Retinal pigment epithelial cell (primary cell): ENCODE measurements at places on chromosomes 6 and 20.

DNA sequence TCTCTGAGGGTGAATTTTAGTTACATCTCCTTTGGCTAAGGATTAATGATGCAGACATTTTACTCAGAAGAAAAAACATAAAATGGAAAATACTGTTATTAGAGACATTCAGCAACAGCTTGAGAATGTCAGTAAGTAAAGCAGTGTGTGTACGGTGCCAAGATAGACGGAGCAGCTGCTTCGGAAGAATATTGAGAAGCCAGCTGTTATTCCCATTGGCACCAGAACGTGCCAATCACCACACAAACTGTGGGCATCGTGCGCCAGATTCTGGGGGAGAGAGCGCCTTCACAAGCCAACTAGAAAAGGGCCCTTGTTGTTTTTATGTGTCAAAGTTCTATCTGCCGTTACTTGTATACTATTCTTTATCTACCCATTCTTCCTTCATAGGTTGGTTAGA, 163.4 kb downstream of the MTFR2 start:
- no peak for DNase-seq

- no peak for DNase-seq
Observed at GRCh38 chr6:148383658-148384368, 41.2 kb downstream of the SASH1 start.

DNA sequence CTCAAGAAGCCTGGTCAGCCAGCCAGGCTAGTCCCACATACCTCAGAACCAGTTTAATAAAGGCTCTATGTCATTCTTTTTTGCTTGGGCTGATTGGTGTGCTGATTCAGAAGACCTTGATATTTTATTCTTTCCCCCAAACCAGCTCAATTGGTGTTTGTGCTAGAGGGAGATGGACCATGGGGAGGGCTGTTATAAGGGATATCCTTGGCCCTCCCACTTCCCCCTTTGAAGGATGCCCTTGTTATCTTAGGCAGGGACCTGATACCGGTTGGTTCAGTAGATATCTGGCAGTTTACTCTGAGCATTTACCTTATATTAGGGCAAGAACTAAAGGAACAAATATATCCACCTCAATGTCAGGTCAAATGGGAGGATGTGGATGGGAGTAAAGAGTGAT, 207.4 kb downstream of the LRFN2 start:
- no peak for DNase-seq

DNA sequence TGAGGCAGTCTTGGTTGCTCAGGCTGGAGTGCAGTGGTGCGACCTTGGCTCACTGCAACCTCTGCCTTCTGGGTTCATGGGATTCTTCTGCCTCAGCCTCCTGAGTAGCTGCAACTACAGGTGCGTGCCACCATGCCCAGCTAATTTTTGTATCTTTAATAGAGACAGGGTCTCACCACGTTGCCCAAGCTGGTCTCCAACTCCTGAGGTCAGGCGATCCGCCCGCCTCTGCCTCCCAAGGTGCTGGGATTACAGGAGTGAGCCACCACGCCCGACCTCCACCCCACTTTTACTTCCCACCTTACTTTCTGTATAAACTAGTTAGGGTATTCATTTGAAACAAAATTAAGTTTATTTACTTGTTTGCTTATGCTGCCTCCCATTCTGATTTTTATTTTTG, 86.5 kb downstream of the NCOA3 start:
- DNase-seq, result no peak

GRCh38 chr6:30611150-30611855, 5.7 kb downstream of the PPP1R10 start:
- no peak for DNase-seq

GRCh38 chr6:50451826-50452400, 261.4 kb upstream of the TFAP2D start:
- DNase-seq, result no peak

DNA sequence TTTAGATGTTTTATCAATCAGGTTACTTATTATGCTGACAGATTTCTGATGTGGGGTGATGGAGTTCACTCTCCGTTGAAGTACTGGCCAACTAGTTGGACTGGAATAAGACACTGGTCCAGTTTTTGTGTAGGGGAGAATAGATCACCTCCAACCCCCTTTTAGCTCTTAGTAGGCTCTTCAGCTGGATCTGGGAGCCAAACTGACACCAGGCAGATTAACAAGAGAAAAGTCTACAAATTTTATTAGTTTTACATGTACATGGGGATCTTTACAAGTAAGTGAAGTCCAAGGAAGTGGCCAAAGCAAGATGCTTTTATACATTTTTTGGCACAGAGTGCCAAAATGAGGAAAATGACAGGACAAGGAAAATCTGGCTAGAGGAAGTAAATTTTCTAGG, 107.1 kb downstream of the UBE3D start:
- no peak for DNase-seq

DNA sequence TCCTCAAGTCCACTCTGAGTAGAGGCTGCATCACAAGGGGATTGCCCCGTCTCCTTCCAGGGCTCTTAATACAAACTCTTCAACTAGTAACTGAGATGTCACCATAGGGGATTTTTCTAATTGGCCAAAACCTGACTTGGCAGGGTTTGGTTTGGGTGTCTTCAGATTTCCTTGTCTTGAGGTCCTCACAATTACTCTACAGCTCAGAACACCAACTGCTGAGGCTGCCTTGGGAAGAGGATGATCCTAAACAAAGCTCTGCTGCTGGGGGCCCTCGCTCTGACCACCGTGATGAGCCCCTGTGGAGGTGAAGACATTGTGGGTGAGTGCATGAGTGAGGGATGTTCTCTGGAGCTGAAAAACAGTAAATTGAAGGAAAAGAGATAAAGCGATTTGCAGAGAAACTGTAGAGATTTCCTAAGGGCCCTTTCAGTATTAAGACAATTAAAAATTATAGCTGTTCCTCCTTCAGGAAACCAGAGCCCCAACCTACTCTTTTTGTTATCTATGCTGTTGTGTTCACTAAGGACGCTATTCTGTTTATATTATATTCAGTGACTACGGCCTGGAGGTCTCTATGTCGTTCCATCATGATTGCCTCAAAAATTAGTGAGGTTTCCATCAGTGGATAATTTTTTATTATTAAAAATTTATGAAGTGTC, at the start of gene HLA-DQA1:
Gene HLA-DQA1, plus strand, starts transcription at position 188 of the 662 bp plus-strand sequence. Its CDS starts 53 bp downstream, at position 241.
- DNase-seq, result no peak

- no peak for DNase-seq
Observed at GRCh38 chr20:46071573-46071972, 18.2 kb downstream of the NCOA5 start.

DNA sequence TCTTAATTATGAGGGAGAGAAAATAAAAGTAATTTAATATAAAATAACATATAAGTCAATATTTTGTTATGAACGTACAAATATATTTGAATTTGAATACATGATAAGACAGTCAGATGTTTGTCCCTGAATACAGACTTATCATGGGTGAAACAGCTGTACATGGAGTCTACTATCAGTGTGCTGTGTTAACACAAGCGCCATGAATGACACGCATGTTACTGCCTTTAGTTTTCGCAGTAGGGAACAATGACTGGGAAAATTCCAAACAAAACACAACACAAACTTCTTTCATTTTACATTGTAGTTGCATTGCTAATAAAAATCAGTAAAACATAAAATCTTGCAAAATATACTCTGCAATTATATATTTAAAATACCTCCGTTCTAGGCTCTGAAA, 108.6 kb downstream of the FBXO5 start:
- no peak for DNase-seq

DNA sequence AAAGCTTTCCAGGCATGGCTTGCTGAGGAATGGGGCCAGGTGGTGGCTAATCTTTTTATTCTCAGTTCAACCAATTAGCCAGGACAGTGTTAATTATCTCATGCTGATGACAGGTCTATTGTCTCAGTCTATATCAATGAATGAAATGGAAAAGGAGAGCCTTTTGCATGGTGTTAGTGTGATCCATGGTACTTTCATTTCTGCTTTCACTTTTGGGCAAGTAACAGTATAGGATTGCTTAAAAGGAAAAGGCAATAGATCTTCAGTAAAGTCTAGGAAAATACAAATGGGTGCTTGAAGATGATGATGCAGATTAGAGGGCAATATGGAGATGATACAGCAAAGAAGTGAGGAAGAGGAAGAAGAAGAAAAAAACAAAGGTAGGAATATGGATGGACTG, 430.3 kb downstream of the TFAP2A start:
- DNase-seq, result no peak

DNA sequence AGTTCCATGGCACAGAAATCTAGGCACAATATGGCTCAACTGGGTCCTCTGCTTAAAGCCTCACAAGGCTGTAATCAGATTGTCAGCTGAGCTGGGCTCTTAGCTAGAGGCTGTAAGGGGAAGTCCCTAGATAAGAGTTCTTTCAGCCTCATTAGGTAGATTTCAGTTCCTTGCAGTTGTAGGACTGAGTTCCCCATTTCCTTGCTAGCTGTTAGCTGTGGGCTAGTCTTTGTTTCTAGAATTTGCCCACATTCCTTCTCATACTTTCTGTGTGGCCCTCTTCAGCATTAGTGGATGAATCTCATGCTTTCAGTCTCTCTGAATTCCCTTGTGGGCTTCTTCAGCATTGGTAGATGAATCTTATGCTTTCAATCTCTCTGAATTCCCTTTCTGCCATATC, 71.0 kb upstream of the MRAP2 start:
- DNase-seq, result no peak

DNA sequence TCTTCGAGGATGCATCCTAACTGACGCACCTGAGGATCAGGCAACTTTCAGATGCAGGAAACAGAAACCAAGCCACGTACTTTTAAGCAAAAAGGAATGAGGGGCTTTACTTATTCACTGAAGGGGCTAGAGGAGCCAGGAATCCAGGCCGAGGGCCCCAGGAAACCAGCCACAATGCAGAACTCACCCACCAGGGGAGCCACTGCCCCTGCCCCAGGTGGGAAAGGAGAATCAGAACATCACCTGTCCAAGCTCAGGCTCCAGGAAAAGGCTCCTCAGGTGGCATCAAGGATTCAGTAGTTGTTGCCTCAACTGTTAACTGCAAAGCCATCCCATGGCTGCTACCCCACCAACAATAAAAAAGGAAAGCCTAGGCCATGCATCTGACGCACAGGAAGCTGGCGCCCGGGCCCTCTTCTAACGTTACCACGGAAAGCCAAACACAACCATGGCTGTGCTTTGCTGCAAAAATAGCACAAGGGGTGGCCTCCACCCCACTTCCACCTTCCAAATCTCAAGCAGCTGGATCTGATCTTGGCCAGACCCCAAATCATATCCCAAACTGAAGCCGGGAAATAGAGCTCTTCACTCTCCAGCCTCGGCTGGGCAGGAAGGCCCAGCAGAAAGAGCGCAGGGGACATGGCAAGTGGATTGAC, 121.0 kb downstream of the PREX1 start:
- no peak for DNase-seq

DNA sequence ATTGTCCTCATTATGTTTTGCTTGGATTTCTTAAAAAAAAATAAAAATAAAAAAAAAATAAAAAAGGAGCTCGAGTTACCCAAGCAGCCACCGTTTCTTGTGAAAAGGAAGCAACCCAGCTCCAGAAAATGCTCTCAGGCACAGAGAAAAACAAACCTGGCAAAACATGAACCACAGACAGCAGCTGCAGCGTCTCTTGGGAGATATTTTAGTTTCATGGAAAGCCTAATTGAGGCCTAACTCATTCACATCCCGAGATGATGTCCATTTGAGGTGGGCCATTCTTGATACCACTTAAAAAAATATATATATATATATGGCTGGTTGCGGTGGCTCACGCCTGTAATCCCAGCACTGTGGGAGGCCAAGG, 13.7 kb upstream of the MRAP2 start:
- no peak for DNase-seq

DNA sequence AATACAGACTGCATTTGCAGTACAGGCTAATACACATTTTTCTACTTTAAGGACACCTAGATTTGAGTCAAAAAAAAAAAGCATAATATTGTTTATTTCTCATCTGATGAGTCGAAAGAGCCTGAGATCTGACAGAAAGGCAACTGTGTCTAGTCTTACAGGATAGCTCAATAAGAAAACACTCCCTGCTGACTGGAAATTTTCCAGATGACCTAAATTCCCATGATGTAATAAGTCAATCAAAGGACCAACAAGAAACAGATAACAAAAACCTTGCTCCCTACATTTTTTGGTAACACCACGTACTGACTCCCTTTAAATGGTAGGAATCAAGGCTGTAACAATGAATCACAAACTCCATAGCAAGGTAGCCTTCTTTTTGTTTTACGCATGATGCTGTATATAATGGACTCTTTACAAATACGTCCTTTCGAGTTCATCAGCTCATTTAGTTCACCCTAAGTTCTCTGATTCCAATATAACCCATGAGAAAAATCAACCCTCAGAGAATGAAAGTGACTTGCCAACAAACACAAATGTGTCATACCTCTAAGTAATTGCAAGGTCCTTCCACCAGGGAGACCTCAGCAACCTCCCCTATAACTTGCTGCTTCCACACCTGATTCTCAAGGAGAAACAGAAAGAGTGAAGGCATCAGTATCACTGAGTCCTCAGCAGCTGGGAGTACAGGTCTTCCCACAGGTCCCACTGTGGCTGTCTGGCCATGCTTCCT, 12.1 kb downstream of the TBX18 start:
- DNase-seq, result no peak

- no peak for DNase-seq
Observed at GRCh38 chr20:61500791-61501321, 248.8 kb downstream of the CDH4 start.

DNA sequence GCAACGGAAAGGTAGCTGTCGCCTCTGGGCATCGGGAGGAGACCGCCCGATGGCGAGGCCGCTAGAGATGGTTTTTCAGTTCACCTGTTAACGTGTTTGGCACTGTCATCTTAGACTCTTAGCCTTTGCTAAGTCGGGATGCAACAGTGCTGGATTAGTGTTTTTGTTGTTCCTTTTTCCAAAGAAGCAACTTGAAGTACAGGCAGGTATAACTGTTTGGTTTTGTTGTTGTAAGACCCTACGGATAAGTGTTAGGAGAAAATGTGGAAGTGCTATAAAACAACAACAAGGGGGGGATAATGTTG, 723 bp downstream of the MANEA start:
- DNase-seq, result no peak

- no peak for DNase-seq
Observed at GRCh38 chr6:56947924-56948323, 7.0 kb upstream of the BEND6 start.

DNA sequence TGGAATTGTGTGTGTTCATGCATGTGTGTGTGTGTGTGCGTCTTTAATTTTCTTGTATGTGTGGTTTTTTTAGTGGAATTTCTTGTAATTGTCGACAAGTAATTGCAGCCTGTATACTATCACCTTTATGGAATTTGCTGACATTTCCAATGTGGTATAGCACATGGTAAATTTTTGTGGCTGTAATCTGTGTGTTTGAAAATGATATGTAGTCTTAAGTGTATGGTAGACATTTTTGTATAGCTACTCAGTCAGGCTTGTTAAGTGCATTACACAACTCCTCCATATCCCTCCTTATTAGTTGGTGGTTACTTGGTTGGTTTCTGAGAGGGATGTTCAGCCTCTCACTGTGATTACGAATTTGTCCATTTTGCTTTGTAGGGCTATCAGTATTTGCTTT, 384.5 kb upstream of the HSF2 start:
- peak; percentile 91 for DNase-seq

- peak; percentile 81 for DNase-seq
Observed at GRCh38 chr6:140670021-140670420, 1295.6 kb upstream of the CITED2 start.

GRCh38 chr6:126773112-126773805, 345.2 kb upstream of the RSPO3 start:
- peak; percentile 70 for DNase-seq

GRCh38 chr6:160069050-160069454, 52.6 kb upstream of the SLC22A1 start:
- DNase-seq, result no peak
